Stimulated activated CD4-positive, alpha-beta T cell treated with anti-CD3 and anti-CD28 coated beads, Interleukin-4, amount 100 ng/mL, for 48 hours (primary cell): ENCODE measurements at places on chromosomes 1 and 21.

DNA sequence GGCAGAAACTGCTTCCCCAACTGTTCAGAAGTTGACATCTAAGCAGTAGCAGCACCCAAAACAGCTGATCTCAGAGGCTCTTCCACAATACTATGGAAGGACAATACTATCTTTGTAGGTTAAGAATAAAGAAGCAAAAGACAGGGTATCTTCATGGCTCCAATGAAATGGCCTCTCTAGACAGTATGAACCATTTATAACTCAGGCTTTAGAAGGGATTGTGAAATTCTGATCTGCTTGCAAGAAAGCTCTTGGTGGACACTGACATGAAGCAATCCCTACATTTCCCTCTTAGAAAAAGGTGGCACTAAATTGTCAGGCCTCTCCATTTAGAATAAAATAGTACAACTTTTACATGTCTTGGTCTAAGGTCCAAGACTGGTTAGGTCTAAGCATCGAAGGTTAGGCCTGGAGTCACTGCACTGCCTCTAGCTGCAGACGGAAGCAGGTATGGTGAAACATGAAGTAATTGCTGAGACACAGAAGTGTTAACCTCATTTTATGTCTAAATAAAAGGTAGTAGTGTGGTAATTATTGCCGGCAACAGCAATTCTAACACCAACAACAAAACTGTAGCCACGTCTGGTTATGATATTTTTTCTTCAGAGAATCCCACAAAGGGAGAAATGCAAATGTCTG lies 50.6 kb upstream of the HP1BP3 start:
- DNase-seq, result no peak

- no peak for DNase-seq
Observed at GRCh38 chr1:67468066-67468718, 38.0 kb upstream of the SERBP1 start.

DNA sequence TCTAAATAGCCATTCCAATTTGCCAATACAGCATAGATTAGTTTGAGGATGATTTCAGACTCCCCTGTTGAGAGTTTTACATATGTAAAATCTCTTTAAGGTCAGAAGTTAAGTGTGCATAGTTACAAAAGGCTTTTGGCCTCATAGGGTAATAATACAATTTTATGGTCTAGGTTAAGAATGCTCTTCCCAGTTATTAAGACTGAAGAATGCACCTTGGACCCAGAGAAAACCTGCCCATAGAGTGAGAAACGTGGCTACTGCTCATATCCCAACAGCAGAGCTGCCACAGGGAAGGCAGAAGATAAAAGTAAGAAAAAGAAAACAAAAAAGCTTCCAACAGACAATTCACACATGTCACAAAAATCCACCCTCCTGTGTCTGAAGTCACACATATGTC lies 255.9 kb downstream of the LMO4 start:
- DNase-seq, result no peak

DNA sequence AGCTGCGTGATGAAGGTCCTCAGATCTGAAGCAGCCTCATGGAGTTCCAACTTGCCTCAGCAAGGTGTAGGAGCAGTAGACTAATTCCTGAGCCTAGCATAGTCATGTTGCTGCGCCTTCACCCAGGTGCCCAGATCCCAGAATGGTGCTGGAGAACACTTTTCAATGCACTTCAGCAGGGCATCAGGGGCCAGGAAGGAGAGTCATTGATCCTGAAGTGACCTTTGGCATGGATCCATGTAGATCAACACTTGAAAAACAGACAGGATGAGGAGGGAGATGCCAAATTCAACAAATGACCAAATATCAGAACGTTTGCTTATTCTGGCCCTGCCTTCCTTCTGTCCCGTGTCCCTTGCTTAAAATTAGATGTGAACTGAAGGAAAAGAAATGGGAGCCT lies 91.9 kb downstream of the LEPR start:
- DNase-seq, result no peak

- no peak for DNase-seq
Observed at GRCh38 chr1:226560243-226560642, 11.7 kb downstream of the STUM start.

DNA sequence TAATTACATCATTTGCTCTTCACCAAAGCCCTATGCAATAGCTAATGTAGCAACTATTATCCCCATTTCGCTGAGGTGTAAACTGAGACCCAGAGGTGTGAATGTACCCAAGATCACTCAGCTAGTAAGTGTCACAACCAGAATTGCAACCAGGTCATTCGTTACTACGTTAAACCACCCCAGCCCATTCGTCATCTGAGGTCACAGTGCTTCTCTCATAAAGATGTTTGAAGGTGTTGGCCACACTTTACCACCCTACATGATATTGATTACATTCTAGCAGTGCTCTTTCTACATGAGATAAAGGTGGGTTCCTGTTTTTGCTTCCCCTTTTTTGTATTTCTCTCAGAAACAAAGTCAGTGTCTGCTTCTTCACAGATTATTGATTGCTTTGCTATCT lies 195.3 kb downstream of the ZBTB18 start:
- no peak for DNase-seq

DNA sequence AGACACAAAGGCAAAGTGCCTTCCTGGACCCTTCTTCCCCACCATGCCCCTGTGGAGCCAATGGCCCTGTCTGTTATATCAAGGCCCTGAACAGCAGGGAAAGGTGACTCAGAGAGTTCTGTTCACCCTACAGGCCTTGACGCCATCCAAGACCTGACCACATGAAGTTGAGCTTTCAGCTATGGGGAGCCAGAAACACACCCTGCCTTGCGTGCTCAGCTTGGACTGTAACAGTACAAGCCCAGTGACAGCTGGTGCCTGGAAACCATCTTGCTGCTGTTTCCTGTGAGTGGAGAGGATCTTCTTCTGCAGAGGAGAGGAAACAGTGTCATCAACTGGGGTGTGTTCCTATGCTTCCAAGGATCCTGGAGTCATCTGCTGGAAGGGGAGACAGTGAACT lies 165.0 kb upstream of the IRF2BP2 start:
- no peak for DNase-seq

- DNase-seq, result no peak
Observed at GRCh38 chr1:240962086-240962485, 350.1 kb upstream of the GREM2 start.

GRCh38 chr1:205554026-205554811 lies 49.8 kb downstream of the CDK18 start:
- DNase-seq, result no peak

- no peak for DNase-seq
Observed at GRCh38 chr1:20982316-20982715, 194.4 kb downstream of the EIF4G3 start.

DNA sequence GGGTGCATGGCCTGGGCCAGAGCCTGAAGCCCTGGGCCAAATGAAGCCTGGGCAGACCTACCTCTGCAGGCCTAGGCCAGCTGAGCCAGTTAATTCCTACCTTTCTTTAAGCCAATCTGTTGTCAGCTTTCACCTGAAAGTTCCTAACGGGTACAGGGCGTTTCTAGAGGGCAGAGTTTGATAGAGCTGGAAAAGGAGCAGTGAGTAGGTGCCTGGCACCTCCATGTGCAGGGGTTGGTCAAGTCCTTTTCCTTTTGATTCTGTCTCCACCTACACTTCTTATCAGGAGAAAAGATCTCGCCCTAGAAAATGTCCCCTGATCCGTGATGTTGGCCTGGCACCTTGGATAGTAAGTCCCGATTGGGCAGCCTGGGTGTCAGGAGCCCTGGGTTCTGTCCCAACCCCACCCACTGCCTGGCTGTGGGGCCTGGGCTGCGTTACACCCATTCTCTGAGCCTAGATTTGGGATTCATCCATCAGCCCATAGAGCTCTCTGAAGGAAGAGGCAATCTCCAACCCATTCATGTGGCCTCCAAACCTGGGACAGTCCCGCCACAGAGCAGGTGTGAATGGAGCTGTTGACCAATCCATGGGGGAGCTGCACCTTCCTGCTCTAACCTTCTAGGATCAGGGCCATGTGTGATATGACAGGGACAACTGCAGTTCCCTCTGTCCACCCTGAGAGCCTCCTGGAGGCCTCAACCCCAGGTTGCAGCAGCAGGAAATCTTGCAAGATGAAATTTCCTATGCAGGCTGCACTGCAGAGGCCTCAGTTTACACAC lies 304.3 kb downstream of the MATN1 start:
- DNase-seq, result no peak

DNA sequence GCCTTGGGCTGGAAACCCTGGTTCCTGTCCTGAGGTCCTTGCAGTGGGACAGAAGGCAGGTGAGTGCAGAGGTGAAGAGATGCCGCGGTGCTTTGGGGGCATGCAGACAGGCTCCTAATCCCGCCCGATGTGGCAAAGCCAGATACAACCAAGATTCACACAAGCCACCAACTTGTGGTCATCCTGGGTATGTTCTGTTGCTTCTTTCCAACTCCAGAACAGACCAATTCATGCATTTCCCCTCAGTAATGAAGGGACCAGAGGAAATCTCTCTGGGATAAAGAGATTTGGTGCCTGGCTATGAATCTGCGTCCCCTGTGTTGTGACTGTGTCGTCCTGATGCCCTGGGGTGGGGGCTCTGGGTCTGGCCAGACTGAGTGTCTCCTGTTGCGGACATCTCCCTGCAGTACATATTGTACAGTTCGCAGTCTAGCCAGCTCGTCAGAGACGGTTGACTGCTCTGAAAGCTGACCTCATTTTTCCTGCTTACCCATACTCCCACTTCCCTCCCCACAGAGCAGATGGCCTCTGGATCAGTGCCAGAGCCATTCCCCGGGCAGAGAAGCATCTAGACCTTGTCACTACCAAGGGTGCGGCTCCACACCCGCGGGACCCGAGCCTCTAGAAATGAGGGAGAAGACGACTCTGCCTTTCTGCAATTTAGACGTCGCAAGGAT lies 216.3 kb downstream of the KIF26B start:
- DNase-seq, result no peak

GRCh38 chr1:164651351-164651951 lies 92.5 kb downstream of the PBX1 start:
- no peak for DNase-seq

DNA sequence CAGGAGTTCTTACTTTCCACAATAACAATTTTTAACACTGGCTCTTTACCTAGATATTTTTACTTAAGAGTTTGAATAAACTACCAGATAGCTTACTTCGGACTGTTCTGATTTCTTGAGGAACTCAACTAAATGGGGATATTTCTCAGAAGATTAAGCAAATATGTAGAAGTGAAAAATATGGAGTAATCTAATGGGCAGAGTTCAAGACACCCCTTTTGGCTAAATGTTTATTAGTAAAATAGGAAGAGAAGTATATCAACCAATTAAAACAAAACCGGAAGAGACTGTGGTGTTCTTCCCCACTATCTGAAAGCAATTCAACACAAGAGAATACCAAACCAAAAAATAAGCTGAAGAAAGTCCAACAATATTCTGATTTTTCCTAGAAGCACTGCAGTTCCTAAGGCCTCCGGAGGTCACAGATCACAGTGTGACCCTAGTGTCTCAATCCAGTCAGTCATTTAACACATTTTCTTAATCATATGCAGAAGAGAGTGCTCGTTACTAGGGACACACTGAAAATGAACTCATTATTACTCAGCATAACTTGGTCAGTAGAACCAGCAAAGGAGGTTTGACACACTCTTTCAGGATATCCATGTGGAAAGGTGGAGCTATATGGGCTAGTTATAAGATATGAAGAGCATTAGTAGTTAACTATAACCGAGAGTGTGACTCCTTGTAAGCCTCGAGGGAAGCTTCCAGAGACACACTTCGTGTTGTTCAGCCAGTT lies 5.2 kb downstream of the SIPA1L2 start:
- no peak for DNase-seq

DNA sequence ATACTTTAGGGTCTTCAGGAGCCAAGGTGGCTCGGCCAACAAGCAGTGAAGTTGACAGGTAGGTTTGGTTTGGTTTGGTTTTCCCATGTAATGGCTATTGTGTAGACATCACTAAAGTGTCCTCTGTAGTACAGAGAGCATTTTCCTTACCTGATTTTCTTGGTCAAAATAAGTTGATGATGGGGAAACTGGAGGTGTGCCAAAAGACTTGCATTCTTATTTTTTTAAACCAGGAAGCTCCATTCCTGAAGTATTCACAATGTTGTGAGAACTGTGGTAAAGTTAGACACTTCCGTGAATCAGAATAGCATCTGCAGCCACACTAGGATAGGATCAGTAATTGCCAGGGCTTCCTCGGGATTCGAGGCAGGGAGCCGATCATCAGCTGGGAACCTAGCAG lies 2.9 kb downstream of the ZBTB37 start:
- no peak for DNase-seq

- no peak for DNase-seq
Observed at GRCh38 chr1:72678683-72679082, 396.3 kb upstream of the NEGR1 start.

GRCh38 chr1:235865565-235866204 lies 1.0 kb downstream of the LYST start:
- no peak for DNase-seq

GRCh38 chr21:43881283-43881682 lies 16.3 kb downstream of the AGPAT3 start:
- no peak for DNase-seq

DNA sequence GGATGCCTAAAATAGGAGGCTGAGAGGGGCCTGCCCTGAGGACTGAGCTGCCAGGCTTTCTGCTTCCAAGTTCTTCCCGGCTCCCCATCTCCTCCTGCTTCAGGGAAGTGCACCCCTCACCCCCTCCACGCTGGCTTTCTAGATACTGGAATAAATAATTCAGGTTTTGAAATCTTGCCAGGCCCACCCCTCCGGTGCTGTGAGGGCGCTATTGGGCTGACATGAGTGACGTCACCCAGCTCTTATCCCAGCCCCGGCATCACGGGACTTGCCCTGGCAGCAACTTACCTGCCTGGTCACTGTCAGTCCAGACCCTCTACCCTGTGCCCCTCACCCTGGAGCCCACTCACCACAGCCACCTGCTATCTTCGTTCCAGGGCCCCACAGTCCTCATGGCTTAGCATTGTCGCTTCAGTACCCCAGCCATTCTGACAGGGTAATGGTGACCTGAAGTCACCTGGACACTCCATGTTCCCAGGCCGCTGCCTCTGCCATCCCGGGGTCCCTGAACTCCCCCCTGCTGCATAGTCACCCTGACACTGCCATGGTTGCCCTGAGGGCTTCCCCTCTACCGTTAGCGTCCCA lies 819 bp upstream of the GPR3 start:
- no peak for DNase-seq

GRCh38 chr1:248695451-248696132 lies 7.0 kb downstream of the OR14I1 start:
- no peak for DNase-seq

GRCh38 chr1:53461323-53462044 lies 2.3 kb downstream of the DMRTB1 start:
- no peak for DNase-seq

DNA sequence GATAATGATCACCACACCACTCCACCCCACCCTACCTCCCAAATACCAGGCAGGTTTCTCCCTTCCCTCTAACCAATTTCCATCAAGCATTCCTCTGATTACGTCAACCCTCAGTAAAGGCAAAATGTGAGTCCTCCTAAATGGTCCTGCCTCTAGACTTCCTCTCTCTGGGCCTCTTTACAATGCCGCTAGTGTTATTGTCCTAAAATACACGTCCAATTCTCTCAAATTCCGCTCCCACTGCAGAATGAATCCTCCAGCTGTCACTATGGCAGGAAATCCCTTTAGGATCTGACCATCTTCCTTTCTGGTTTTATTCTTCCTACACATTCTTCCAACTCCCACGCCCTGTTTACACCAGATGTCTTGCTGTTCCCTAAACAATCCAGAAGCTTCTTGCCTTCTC lies 68.7 kb downstream of the DEGS1 start:
- no peak for DNase-seq

GRCh38 chr21:33801424-33802405 lies 113.9 kb downstream of the ATP5PO start:
- DNase-seq, result no peak

- DNase-seq, result no peak
Observed at GRCh38 chr1:45913183-45913683, 109.8 kb downstream of the MAST2 start.
